ENCODE measurements at places on chromosomes 6 and 20. TPM values are rescaled to one million over a fixed set of nuclear protein-coding genes. Genes with fewer than 3 reads are reported as not detected.

The KIFC1 gene
- total RNA-seq: 117 TPM

The RAB44 gene
- total RNA-seq: not detected

The HLA-DOA gene
- total RNA-seq: 7.5 TPM

The SLC35D3 gene
- total RNA-seq: not detected

The SAMD3 gene
- 51.0 TPM for total RNA-seq

The TBC1D32 gene
- 13.1 TPM for total RNA-seq

The XKR7 gene
- not detected for total RNA-seq

The FNDC1 gene
- total RNA-seq: not detected

The CNR1 gene
- not detected for total RNA-seq

The SEL1L2 gene
- not detected for total RNA-seq

The ANKRD66 gene
- total RNA-seq: not detected

The ACSS1 gene
- total RNA-seq: 53.3 TPM

The B4GALT5 gene
- total RNA-seq: 13.7 TPM

The GSTA2 gene
- total RNA-seq: not detected

All from activated naive CD8-positive, alpha-beta T cell treated with anti-CD3 and anti-CD28 coated beads, Interleukin-2, amount 10 ng/mL, durations not matched to agents 7 days and 5 days (primary cell).